ENCODE measurements at places on chromosomes 11 and 22.

DNA sequence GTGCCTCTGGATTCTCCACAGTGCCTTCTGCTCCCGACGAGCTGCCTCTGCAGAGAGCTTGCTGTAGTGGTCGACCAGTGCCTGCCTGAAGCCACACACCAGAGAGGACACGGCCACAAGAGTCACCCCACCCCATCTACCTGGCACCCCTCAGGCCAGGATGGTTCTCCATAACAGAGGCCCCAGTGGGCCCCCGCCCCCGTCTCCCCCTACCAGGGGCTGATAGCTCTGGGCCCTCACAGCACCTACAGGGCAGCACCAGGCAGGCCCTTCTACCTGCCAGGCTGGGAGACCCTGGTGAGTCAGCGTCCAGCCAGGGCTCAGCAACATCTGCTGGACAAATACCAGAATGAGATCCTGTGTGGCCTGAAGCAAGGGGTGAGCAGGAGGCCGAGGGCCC, 21.7 kb downstream of the SELENOO start:
- no peak for DNase-seq

DNA sequence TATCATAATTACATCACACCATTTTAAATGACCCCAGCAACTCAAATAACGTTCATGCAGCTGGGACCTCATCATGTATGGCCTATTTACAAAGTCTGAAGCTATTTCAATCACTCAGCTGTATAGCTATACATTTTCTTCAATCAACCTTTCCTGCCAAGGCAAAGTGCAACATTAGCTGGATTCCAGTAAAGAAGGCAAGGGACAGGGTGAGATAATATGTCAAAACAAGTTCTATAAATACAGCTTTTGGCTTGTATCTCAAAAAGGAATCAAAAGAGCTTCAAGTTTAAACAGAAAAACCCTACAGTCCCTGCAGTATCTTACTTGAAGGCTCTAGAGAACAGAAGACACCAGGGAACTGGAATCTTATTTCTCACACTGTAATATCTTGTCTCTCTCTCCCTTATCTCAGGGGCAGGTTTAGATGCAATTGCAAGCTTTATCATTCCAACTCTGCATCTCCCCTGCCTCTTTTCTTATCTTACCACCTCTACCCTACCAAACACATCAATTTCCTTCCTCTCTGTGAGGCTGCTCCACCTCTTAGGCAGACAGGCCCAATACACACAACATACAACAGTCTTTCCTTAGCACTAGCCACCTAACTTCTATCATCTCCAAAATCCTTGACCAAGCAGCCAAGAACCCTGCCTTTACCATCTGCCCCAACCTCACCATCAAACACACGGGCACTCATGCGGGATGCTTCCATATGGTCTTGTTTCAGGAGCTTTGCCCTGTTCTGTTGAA, 34.5 kb downstream of the CELF1 start:
- no peak for DNase-seq

GRCh38 chr22:50571264-50572175, 6.7 kb downstream of the CPT1B start:
- no peak for DNase-seq

GRCh38 chr11:107018902-107019493, 722 bp upstream of the GUCY1A2 start:
- no peak for DNase-seq
